ENCODE measurements at places on chromosomes 11 and 22.
A peak's percentile ranks its signal among the peaks of the same experiment; 100 is the strongest.

DNA sequence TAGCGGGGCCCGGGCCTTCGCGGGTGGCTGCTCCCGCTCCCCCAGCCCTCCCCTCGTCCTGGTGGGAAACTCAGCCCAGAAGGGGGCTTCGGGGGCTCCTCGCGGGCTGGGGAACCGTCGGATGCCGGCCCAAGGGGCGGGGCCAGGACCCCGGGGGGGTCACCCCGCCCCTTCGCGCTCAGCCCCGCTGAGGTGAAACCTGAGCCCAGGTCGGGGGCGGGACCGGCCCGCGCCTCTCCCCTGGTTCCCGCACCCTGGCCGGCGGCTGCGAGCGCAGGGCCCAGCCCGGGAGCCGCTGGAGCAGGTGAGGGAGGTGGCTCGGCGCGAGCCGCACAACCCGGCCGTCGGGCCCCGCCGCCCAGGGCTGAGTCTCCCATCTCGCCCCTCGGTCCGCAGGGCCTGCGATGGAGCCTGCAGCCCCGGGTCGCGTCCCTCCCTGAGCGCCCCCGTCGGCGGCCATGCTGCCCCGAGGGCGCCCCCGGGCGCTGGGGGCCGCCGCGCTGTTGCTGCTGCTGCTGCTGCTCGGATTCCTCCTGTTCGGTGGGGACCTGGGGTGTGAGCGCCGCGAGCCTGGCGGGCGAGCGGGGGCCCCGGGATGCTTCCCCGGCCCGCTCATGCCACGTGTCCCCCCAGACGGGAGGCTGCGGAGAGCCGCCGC is at the start of gene LARGE2:
LARGE2 (plus strand) TSS at position 232 of the 658 bp plus-strand sequence; CDS start at position 459, 227 bp downstream.
- DNase-seq: peak; percentile 78

DNA sequence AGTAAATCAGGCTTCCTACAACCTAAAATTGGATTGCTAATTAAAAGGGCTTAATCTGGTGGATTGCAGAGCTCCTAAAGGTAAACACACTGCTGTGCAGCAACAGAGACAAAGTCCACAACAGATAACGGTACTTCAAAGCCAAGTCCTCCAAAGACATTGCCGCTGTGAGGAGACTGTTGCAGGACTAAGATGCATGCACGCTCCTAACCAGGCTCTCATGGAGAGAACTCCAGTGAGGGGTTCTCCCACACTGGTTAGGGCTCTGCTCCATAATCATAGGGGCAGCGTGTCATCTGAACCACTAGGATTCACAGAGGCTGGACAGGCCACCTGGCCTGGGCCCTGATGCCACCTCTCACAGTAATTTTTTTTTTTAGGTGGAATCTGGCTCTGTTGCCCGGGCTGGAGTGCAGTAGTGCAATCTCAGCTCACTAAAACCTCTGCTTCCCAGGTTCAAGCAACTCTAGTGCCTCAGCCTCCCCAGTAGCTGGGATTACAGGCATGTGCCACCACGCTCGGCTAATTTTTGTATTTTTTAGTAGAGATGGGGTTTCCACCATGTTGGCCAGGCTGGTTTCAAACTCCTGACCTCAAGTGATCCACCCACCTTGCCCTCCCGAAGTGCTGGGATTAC is 56.9 kb upstream of the ARFGAP3 start:
- no peak for DNase-seq

- DNase-seq: no peak
Observed at GRCh38 chr11:19294444-19294843, 53.7 kb upstream of the E2F8 start.

DNA sequence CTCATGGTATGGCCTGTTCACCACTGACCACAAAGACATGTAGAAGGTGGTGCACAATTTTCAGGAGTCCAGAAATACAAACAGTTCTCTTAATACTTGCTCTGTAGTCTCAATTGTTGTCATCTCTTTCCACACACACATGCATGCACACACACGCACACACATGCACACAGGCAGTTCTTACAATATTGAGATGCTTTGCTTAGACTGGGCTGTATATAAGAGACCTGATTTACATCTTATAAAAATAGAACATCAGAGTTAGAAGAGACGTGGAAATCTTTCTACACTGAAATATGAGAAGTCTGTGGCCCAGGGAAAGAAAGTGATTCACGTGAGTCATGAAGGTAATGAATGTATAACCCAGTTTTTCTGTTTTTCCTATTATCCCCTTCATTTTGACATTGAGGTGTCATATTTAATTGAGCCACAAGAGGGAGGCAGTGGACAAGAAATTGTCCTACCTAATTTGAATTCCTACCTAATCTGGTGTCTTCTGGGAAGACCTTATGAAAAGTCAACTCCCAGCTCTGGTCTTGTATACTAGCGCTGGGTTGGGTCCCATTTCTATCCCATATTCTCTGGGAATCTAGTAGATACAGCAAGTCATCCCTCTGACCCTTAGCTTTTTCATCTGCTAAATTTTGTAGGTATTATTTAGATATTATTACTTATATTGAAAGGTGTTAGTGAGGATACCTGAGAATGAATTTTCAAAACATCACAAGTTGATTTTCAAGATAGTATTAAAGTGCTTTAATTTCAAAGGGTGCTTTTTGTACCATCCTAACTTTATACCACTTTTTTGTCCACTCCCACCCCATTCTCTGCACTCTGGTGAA is 14.9 kb upstream of the MS4A4A start:
- peak; percentile 42 for DNase-seq

- no peak for DNase-seq
Observed at GRCh38 chr22:42926104-42926503, 69.0 kb upstream of the ARFGAP3 start.

GRCh38 chr11:85541683-85542082 is 85.5 kb downstream of the DLG2 start:
- no peak for DNase-seq

GRCh38 chr22:17952273-17952801 is 72.0 kb downstream of the MICAL3 start:
- DNase-seq: no peak
